Esophagus squamous epithelium (tissue), 5 donors: ENCODE measurements at places on chromosomes 7 and 10.

GRCh38 chr10:72105710-72106109 is 17.4 kb upstream of the SPOCK2 start:
- no peak for DNase-seq

- DNase-seq: no peak
Observed at GRCh38 chr7:945147-945555, 9.3 kb downstream of the ADAP1 start.

DNA sequence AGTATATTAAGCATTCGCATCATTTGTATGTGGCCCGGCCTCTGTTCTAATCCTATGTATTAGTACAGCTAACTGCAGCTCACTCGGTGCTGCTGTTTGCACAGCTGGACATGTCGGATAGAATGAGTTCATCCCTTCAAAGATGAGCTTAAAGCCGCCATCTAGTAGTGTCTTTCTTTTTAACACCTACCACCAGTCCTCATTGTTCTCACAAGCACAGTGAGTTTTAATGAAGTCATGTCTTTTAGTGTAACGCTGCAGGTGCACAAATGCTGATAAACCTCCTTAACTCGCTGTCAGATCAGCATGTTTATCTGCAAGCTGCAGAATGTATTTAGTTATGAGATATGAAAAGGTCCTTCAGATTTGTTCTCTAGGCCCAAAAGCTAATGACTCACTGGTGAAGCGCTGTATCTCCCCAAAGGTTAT is 247.5 kb downstream of the MTERF1 start:
- no peak for DNase-seq

- no peak for DNase-seq
Observed at GRCh38 chr7:37489703-37490102, 41.0 kb upstream of the ELMO1 start.

- no peak for DNase-seq
Observed at GRCh38 chr7:20744954-20745446, 41.7 kb downstream of the SP8 start.

DNA sequence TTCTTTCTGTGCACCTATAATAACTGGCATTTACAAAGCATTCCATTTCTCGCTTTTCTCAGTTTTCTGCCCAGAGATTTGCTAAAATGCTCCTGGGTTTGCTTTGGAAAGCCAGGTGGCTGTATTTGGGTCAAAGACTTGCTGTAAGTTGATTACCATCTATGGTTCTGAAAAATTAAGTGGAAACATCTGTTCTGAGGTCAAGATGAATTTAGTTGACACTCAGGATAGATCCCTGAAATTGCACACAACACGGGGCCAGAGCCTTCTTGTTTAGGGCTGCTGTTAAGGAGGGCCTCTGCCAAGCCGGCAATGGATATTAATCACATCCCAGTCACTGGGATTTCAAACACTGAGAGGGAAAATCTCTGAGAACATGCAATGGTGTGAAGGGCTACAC is 111.6 kb upstream of the GLI3 start:
- DNase-seq: no peak

- DNase-seq: no peak
Observed at GRCh38 chr7:123570390-123571182, 13.0 kb upstream of the NDUFA5 start.

DNA sequence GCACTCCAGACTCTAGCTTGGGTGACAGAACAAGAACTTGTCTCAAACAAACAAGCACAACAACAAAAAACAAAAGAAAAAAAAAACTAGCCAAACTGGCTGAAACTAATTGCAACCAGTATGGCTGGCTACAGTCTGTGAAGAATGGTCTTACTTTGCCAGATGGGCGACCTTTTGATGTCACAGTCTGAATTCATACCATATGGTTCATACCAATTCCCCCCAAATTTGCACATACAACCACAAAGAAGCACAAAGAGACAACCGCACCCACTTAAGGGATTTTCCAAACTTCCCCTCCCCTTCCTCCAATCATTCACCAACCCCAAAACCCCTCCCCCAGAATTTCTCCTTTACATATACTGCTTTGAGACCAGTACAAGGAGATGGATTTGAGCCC is 114.2 kb downstream of the SPAG6 start:
- DNase-seq: no peak

DNA sequence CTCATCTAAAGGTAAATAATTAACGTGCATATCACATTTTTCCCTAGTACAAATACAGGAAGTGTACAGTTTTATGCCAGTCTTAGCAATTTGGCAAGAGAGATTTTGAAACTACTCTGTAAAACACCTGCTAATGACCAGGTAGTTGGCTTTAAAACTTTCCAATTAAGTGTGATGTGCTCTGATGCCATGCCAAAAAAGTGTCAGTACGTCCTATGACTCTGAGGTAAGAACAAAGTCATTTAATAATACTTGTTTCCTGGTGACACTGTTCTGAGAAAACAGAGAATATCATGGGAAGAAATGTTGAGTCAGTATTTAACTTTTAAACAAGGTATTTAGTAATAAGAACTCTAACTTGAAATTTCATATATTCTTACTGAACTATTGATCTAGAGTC is 9.6 kb downstream of the PDZD8 start:
- no peak for DNase-seq

DNA sequence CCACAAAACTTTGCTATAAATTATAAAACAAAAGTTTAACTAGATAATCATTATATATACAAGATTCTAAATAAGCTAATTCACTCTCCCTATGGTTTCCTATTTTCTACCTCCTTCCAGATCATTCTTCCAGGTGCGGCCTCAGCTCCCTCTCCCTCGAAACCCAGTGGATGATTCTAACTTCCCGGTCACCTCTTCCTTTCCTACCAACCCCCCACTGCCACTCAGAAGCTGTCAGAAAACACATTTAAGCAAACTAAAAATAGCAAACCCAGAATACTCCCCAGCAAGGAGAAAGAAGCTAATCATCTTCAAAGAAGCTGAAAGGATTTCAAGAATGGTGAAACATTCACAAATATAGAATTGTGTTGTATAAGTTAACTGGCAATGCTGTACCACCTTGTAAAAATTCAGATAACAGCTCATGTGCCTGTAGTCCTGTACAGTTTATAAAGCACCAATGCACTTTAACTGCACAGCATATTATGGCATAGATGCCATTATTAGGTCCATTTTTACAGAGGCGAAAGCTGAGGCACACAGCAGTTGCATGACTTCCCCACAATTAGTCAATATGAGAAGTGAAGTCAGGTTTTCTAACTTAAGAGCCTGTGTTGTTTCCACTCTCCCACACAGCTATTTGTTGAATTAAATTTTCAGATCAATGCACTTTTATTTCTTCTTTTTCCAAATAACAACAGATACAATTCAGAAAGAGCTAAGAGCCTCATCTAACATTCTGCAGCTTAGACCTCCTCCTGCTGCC is 13.7 kb upstream of the DNTT start:
- no peak for DNase-seq

DNA sequence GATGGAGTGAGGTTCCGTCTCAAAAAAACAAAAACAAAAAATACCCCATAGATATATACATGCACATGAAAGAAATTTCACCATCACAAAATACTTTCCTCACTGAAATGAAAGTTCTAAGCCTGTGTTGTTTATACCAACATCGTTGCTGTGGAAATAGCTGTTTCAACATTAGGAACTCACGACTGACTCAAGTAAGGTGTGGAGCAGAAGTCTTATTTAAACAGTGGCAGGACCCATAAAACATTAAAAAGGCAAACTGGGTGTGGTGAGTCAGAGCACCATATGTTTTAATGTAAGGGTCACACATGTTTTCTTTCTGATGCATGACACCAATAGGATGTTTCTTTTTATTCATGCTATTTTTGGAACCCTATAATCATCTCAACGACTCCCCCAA is 48.3 kb downstream of the BAIAP2L1 start:
- no peak for DNase-seq

GRCh38 chr10:31820778-31821369 is 107.8 kb downstream of the ARHGAP12 start:
- no peak for DNase-seq

DNA sequence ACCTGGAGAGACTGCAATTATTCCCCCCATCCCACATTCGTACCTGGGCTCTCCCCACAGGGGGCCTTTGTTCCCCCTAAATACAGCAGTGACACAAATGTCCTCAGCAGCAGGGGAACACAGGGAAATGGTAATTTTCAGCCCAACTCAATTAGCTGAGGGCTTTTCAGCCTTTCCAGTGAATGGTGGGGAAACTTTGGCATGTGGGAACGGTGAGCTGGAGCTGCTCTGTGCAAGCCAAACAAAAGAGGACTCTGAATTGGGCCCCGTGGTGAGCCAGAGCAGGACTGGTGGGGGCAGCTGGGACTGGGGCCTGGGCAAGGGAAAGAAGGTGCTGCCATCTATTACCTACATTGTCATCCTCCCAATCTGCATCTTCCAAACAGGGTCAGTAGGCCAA is 51.0 kb downstream of the FBXW4 start:
- DNase-seq: no peak

DNA sequence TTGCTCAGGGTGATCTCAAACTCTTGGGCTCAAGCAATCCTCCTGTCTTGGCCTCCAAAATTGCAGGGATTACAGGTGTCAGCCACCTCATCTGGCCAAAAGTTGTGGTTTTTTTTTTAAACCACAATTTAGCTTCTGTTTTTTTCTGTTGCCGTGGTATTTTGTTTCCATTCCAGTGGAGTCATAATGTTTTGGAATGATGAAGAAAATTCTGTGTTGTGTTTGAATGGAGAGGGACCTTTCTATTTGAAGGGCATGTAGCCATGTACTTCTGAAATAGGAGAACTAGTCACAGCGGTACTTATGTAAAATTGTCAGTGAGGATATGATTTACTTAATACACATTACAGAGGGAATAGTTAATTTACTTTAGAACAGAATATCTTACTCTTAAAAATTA is 201.3 kb downstream of the ARL4A start:
- no peak for DNase-seq
